PC-9 (cell line): ENCODE measurements at places on chromosomes 5 and 9. TPM values are rescaled to one million over a fixed set of nuclear protein-coding genes. Genes with fewer than 3 reads are reported as not detected.

The LCN1 gene
- not detected in 2 replicates for total RNA-seq

The INSL4 gene
- total RNA-seq, result not detected in 2 replicates

The GPR150 gene
- total RNA-seq, result 0.17 TPM in 1 of 2 replicates, not detected in the other

DNA sequence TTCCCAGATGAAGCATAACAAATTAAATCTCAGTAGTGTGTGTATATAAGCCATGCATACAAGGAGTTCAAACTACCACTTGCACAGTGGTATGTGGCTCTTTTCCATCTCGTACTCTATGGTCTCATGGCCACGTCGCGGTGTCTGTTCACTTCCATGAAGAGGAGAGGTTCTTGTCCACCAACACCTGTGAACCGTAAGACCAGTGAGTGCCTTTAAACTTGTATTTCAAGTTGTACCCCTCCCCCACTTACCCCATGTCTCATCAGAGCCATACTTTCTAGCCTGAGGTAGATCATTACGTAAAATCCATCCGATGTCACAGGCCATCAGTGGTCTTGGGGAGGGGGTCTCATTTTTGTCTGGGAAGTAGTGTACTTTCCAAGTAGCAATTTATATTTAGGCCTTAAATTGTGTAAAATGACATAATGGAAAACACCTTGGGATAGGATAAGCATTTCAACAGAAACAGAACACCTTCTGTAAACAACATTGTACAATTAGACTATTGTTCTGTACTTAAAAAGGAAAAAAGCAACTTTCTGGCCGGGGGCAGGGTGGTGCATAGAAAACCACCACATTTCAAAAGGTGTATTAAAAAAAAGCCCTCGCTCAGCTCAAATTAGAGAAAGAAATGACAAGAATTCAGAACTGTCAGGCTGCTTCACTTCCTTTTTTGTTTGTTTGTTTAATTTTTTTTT is 163.0 kb downstream of the SMARCA2 start:
- DNase-seq, result no peak

DNA sequence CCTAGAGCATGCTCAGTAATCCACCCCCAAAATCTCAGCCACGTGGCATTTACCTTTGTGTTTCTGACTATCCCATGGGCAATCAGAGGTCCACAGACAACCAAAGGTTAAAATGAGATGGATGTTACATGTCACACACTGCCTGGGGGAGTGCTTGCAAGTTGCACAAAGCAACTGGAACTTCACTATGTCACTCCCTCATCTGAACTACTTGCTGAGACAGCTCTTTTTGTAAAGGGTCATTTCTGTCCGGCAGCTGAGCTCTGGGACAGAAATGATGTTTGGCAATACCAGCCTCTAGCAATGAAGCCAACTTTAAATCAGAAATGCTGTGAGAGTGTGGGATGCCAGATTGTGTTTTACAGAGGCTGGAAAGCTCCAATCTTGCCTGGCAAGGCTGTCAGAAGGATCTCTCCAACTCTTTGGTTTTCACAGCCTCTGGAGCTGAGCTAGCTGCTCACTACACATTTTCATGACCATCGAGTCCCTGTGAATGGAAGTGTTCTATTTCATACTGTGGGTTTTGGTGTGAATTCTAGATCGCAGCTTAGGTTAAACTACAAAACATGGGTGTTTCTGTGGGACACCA is 66.3 kb upstream of the TMEM215 start:
- no peak for DNase-seq

The PCDHGC4 gene
- not detected in 2 replicates for total RNA-seq

GRCh38 chr9:118091226-118091625 is 387.0 kb downstream of the TLR4 start:
- DNase-seq, result no peak

- DNase-seq, result no peak
Observed at GRCh38 chr5:141704782-141705297, 22.8 kb upstream of the ARAP3 start.

- DNase-seq, result no peak
Observed at GRCh38 chr5:62327138-62328053, 21.4 kb downstream of the KIF2A start.

GRCh38 chr9:133115604-133116345 is 5.3 kb downstream of the RALGDS start:
- DNase-seq, result no peak

DNA sequence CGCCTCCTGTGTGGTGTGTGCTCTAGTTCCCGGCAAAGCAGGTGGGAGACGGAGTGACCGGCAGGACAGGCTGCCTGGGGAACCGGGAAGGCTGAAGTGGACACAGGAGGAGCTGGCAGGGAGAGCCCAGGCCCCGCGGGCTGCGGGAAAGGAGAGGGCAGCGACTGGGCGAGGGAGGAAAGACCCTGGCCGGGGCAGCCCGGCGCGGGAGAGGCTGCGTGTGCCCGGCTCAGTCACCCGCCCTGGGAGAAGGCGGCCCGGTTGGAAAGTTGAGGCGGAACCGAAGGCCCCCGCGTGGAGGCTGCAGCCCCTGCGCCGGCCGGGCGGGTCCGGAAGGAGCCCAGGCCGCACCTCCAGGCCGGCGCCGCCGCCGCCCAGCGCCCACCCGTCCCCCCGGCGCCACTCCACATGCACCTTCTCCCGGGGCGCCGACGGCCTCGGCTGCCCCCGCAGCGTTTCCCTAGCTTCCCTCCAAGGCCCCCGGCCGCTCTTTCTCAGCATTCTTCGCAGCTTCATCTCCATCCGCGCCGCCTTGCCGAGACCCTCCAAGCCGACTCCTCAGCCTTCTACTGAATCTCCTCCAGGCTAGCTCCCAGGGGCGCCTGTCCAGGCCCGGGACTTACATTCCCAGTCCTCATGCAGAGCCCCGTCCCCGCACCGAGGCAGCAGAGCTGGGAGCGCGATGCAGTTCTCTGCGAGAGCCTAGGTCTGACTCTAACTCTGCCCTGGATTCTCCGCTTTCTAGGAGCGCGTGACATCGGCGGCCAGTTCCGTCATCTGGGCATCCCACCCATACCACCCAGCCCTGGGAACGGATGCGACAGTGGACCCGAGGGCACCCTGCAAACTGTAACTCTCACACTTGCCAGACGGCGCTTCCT is 152.0 kb downstream of the ERCC6L2 start:
- no peak for DNase-seq

GRCh38 chr9:93057703-93058354 is 672 bp upstream of the SUSD3 start:
- no peak for DNase-seq

- DNase-seq, result no peak
Observed at GRCh38 chr9:123414204-123414603, 58.2 kb downstream of the CRB2 start.

The IL13 gene
- not detected in 2 replicates for total RNA-seq

- DNase-seq, result no peak
Observed at GRCh38 chr9:942805-943580, 33.5 kb upstream of the DMRT3 start.

- DNase-seq, result no peak
Observed at GRCh38 chr5:41264019-41264418, 50.7 kb upstream of the C6 start.

DNA sequence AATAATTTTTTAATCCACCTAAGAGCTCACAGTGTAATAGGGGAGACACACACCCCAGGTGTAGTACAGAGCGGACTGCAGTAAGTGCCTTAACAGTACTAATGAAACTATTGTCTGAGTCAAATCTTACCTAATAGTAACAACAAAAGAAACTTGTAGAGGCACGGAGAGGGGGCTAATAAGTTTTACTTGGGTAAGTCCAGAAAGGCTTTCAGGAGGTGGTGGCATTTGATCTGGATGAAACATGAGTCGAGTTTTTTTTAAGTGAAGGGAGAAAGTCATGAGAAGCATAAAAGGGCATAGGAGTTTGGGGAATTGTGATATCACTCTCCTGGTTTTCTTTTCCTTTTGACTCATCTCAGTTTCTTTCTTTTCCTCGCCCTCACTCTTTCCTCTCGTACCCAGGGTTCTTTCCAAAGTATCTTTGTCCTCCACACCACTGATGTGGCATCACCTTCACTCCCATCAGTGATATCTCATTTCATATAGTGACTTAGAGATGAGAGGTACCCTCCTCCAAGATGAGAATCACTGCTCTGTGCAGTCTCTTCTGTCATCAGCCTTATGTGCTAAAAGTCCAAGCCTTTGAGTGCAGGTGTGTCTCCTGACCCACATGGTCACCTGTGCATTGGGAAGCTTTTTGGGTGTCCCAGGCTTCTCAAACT is 2.0 kb downstream of the CTNNA1 start:
- no peak for DNase-seq

The IRX2 gene
- not detected in 2 replicates for total RNA-seq
